CD4-positive, CD25-positive, alpha-beta regulatory T cell (primary cell): ENCODE measurements at places on chromosomes 7 and 10. TPM values are rescaled to one million over a fixed set of nuclear protein-coding genes. Genes with fewer than 3 reads are reported as not detected.

- H3K4me3 ChIP-seq = no peak overlapping the region
- H3K27me3 ChIP-seq = peaks cover 3% of the 10 kb centered on the region
- H3K27ac ChIP-seq = no peak overlapping the region
- no peaks in the 10 kb centered on the region for H3K4me1 ChIP-seq
- no peak for DNase-seq
These were observed 20.5 kb upstream of the SLC16A12 start for GRCh38 chr10:89555688-89556445.

DNA sequence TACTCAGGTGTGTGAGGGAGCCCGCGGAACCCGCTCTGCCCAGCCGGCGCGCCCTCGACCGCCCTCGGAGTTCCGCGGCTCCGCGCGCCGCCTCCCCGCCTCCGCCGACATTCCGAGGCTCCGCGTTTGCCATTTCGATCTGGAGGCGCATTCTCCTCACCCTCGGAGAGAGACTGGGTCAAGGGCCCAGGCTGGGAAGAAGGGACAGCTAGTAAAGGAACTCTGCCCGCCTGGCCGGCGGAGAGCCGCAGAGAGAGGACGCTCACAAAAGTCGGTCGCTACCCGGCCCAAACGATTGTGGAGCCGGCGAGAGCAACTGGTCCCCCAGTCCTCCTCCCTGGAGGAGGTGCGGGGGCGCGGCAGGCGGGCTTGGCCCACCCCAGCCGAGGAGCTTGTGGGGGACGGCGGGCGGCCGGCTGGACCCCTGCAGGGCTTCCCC, 74.5 kb upstream of the LEP start:
- no peaks in the 10 kb centered on the region for H3K36me3 ChIP-seq
- H3K27me3 ChIP-seq = peaks cover 16% of the 10 kb centered on the region
- DNase-seq = no peak
- H3K4me1 ChIP-seq = peaks cover 24% of the 10 kb centered on the region

GRCh38 chr7:41449286-41449685, 253.6 kb downstream of the INHBA start:
- no peak overlapping the region for H3K27ac ChIP-seq
- H3K4me1 ChIP-seq = no peaks in the 10 kb centered on the region
- H3K36me3 ChIP-seq = no peaks in the 10 kb centered on the region
- H3K27me3 ChIP-seq = no peaks in the 10 kb centered on the region
- DNase-seq = no peak

DNA sequence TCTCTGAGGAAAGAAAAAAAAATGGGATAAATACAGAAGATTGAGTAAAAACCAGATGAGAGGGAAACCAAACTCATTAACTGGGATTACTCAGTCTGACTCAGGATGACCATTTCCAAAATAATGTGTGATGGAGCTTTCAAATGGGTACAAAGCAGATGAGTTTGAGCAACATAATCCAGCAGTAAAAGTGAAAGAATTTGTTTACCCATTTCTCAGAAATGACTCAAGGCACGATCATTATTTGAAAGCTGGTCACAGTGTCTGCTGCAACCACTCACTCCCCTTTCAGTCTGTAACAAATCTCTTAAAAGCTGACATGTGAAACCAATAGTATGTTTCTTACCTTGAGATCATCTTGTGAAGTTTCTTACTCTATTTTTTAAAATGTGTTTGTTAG, 104.7 kb upstream of the KLF14 start:
- H3K27me3 ChIP-seq = peaks cover 7% of the 10 kb centered on the region
- H3K27ac ChIP-seq = no peak overlapping the region
- H3K4me1 ChIP-seq = no peaks in the 10 kb centered on the region
- no peak for DNase-seq
- H3K36me3 ChIP-seq = no peaks in the 10 kb centered on the region
- H3K4me3 ChIP-seq = no peak overlapping the region

DNA sequence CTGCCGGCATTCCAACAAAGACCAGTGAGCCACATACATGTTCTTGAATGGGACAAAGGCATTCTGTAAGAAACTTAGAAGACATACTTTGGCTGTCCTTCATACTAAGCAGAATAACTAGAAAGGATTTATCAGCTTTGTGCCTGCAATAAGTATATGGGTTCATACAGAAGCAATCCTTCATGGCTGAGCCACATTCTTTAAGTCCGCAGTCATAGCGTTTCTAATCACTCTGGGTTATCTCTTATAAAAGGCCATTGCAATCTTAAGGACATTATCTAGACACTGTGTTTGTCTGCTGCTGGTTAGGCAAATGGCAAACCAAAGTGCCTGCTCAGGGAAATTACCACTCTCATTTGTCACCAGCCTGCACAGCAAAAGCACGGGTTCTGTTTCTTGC, 488.4 kb downstream of the ACTR3B start:
- H3K4me1 ChIP-seq = no peaks in the 10 kb centered on the region
- H3K27ac ChIP-seq = no peak overlapping the region
- no peak for DNase-seq

GRCh38 chr10:124120410-124121061, 27.1 kb upstream of the CHST15 start:
- no peak overlapping the region for H3K27ac ChIP-seq
- H3K4me1 ChIP-seq = no peaks in the 10 kb centered on the region
- no peak for DNase-seq
- H3K36me3 ChIP-seq = no peaks in the 10 kb centered on the region
- H3K27me3 ChIP-seq = no peaks in the 10 kb centered on the region
- H3K4me3 ChIP-seq = no peak overlapping the region

- no peaks in the 10 kb centered on the region for H3K27me3 ChIP-seq
- no peak overlapping the region for H3K27ac ChIP-seq
- no peak overlapping the region for H3K4me3 ChIP-seq
- no peaks in the 10 kb centered on the region for H3K4me1 ChIP-seq
- no peaks in the 10 kb centered on the region for H3K36me3 ChIP-seq
These were observed 378.8 kb upstream of the PODXL start for GRCh38 chr7:131935180-131935579.

DNA sequence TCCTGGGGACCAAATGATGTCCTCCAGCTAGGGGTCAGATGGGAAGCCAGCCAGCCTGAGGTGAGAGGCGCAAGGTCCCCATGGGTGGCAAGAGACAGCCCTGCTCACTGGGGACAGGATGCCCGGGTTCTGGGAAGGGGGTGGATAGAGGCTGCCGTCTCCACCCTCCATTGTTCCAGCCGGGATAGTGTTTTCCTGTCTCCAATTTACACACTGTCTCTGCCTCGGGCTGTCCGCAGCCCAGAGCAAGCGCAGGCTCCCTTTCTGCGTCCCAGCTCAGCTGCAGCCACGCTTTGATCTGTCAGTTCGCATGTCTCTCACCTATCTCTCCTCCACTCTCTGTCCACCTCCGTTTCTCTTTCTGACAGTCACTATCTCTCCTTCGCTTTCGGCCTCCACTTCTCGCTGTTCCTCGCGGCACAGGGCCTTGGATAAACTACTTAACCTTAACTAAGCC, 2.1 kb downstream of the EPHB4 start:
- no peaks in the 10 kb centered on the region for H3K36me3 ChIP-seq
- H3K27ac ChIP-seq = no peak overlapping the region
- H3K4me1 ChIP-seq = peaks cover 20% of the 10 kb centered on the region
- no peak overlapping the region for H3K4me3 ChIP-seq

- H3K27ac ChIP-seq = no peak overlapping the region
- peaks cover 9% of the 10 kb centered on the region for H3K4me1 ChIP-seq
- no peak overlapping the region for H3K4me3 ChIP-seq
These were observed 131.4 kb downstream of the SRPK2 start for GRCh38 chr7:105257338-105257737.

DNA sequence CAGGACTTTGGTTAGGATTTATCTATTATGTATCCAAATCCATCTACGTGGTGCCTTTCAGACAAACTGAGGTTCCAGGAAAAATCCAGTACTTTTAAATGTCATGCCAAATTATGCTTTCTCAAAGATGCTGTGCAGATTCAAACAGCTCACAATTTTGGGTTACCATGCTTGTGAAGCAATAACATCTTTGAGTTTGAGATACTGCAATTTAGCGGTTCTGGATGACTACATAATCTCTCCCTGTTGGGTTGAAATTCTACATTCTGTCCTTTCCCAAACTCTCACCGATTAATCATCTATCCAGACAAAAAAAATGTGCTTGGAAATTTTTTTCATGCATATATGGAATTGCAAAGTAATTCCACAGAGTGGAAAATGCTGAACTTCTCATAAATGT, 3.5 kb downstream of the RHOBTB1 start:
- peaks cover 30% of the 10 kb centered on the region for H3K27me3 ChIP-seq
- H3K27ac ChIP-seq = no peak overlapping the region
- no peak for DNase-seq
- H3K36me3 ChIP-seq = no peaks in the 10 kb centered on the region
- peaks cover 17% of the 10 kb centered on the region for H3K4me1 ChIP-seq

GRCh38 chr10:96478355-96478754, 35.4 kb downstream of the TLL2 start:
- H3K4me1 ChIP-seq = no peaks in the 10 kb centered on the region
- H3K4me3 ChIP-seq = no peak overlapping the region
- no peak for DNase-seq
- H3K36me3 ChIP-seq = no peaks in the 10 kb centered on the region
- H3K27ac ChIP-seq = no peak overlapping the region
- H3K27me3 ChIP-seq = no peaks in the 10 kb centered on the region

DNA sequence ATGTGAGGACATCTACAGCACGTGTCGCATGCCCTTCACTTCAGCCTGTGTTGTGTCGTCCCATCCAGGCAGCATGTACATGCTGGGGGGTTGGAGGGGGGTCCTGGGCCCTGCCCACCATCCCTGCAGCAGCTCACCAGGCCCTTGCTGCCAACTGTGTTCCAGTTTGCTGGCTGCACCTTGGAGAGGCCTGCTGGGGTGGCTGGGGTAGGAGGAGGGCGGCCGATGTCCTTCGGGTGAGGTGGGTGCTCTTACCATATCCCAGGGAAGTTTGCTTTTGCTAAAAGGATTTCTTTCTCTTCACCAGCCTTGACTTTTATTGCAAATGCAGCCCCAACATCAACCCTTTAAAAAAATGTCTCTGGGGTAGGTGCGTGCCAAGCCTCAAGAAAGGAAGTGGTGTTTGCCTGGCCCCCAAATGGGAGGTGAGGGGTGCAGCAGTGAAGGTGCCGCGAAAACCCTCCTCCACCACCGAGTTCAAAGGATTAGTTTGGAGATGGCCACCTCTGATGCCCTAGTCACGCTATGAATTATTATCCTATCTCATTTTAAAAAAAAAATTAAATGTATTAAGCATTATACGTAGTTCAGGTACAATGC, 165.8 kb upstream of the KLF6 start:
- no peak overlapping the region for H3K4me3 ChIP-seq
- H3K4me1 ChIP-seq = peaks cover 31% of the 10 kb centered on the region
- H3K36me3 ChIP-seq = no peaks in the 10 kb centered on the region
- H3K27me3 ChIP-seq = no peaks in the 10 kb centered on the region

GRCh38 chr7:73809467-73809951, 21.3 kb upstream of the CLDN4 start:
- H3K4me1 ChIP-seq = no peaks in the 10 kb centered on the region
- H3K36me3 ChIP-seq = no peaks in the 10 kb centered on the region
- no peak for DNase-seq
- peaks cover 2% of the 10 kb centered on the region for H3K27me3 ChIP-seq
- H3K27ac ChIP-seq = no peak overlapping the region
- no peak overlapping the region for H3K4me3 ChIP-seq

DNA sequence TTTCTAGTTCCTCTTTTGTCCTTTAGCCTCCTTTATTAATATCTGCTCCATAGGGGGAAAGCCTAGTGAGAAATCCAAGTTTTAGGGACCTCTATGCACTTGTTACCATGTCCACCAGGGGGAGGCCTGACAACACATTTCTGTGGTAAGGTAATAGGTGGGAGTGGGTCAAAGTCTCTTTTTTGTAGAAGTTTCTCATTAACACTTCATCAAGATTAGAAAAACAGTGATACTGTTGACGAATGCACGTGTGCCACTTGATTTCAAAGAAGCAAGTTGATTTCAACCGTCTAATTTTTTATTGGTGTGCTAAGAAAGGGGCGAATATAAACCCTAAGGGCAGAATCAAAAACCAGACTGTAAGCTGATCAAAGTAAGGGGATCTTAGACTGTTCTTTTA, 30.6 kb downstream of the CISD1 start:
- no peaks in the 10 kb centered on the region for H3K27me3 ChIP-seq
- DNase-seq = peak; percentile 50
- no peak overlapping the region for H3K27ac ChIP-seq
- no peaks in the 10 kb centered on the region for H3K4me1 ChIP-seq
- no peak overlapping the region for H3K4me3 ChIP-seq

The CPA4 gene
- not detected for polyA plus RNA-seq

The KLHL7 gene
- polyA plus RNA-seq = 29.1 TPM

The GRM3 gene
- polyA plus RNA-seq = not detected

The CFAP69 gene
- polyA plus RNA-seq = not detected

The SH3PXD2A gene
- polyA plus RNA-seq = 0.59 TPM

The OR9A2 gene
- polyA plus RNA-seq = not detected

The TSPAN33 gene
- 0.96 TPM for polyA plus RNA-seq

The HOGA1 gene
- polyA plus RNA-seq = not detected

The CCT6A gene
- polyA plus RNA-seq = 82.1 TPM

The GARIN1A gene
- polyA plus RNA-seq = 0.14 TPM
